ENCODE measurements at places on chromosomes 6 and 20.

DNA sequence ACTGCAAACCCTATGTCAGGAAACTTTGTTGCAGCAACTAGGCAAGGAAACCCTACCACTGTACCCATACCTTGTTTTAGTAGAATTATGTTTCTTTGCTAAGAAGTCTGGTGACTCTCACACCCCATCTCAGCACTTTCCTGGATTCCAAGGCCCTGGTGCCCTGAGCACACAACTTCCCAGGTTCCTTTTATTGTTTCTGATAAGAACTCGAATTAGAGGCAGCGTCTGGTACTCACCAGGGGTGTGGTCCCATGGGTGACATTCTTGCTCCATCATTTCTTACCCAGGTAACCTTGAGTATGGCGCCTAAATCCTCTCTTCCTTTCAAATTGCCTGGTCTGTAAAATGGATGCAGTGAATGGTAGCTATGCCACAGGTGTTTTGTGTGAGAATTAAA lies 34.1 kb downstream of the MYB start:
- no peak for DNase-seq

DNA sequence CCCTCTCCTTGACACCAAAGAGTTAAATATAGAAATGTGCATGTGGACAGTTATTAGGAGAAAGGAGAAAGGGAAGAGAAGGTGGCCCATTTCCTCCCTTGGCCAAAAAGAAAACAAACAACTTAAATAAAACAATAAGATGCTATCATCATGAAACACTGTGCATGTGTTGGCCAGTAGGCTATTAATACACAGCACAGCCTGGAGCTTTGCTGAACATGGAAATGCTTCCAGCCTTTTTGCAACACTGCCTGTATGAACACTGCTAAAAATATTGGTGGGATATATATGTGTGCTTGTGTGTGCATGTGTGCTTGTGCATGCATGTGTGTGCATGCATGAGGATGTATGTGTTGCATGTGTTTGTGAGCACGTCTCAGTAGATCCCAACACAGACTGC lies 100.4 kb downstream of the LY86 start:
- peak; percentile 6 for DNase-seq

DNA sequence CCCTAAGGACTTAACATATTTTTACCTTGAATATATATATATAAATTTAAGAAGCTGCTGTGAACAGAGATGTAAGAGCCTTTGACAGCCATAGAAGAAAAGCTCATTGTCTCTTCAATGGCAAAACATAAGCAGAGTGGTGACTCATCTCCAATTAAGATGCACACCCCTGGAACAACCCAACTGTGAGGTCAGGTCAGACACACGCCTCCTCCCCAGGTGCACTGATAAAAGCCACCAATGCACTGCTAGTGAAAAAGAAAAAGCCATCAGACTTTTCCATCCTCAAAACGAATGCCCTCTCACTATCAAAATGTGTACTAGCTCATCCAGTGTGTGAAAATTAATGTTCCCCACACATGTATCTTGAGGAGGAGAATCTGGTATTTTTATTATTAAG lies 100.1 kb downstream of the SMLR1 start:
- DNase-seq = peak; percentile 34

GRCh38 chr20:48155268-48155667 lies 370.0 kb upstream of the SULF2 start:
- DNase-seq = no peak

- no peak for DNase-seq
These were observed 62.5 kb upstream of the LOC128125822 start for GRCh38 chr6:63509652-63510352.

GRCh38 chr6:56863366-56863765 lies 91.5 kb upstream of the BEND6 start:
- no peak for DNase-seq

Measured in K562 (cell line).